LHCN-M2 (cell line): ENCODE measurements at places on chromosomes 1 and 21.

DNA sequence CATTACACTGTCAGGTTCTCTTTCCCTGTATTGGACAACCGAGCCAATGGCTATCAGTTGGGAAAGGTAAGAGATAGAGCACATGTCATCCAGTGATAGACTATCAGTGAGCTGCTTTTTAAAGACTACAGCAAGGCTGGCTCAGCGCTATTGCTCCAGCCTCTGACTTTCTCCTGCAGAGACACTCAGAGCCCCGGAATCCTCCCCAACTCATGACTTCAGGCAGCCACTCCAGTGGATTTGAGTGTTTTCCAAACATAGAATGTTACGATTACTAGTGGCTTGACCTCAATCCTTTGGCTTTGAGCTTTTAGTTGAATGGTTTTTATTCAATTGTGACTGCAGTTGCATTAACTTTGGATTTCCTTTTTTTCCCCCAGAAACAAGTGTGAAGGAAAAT lies 331.9 kb downstream of the DISC1 start:
- no peak for DNase-seq

DNA sequence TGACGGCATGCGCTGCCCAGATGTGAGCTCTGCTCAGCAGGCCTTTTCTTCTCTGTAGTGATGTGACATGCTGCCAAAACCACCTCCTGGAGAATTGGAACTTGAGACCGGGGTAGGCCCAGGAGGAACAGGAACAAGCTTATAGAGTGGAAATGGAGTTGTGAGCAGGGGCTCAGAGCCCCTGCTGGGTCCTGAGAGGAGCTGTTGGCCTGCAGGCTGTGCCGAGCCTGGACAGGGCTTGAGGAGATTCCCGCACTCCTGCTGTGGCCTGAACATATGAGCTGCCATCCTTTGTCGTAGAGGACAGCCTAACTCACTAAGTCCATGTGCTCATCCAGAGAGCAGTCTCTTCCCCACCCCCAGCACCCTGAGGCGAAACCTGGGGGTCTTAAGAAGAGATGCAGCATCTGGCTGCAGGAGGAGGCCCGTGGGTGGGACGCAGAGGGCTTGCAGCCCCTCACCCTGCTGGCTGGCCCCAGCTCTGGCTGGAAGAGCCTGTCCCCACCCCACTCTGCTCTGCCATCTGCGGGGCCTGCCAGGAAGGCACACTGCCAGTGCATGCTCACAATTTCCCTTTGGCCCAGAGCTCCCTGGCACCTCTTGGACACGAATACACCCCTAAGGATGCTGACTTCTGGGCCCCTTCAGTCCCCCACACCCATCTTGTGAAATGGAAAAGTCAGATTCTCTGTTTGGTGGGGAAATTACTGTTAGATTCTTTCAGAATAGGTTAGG lies 42.5 kb downstream of the PTPRF start:
- no peak for DNase-seq

DNA sequence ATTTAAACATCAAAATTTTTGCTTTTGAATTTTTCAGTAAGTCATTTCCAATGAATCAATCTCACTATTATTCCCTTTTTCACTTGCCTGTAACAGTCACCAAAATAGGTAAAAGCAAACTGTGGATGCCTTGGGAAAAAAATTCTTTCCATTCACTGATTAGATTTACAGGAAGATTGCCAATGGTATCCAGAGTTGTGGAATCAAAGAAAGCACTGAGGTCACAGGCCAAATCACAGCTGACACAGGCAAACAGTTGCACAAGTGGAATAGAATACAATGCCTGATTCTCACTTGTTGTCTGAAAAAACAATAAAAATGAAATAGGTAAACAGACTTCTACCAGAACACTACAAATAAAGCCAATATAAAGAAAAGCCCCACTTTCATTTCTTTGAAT lies 48.4 kb downstream of the LTN1 start:
- DNase-seq, result peak; percentile 29

GRCh38 chr1:46718340-46718726 lies 581 bp downstream of the EFCAB14 start:
- no peak for DNase-seq

DNA sequence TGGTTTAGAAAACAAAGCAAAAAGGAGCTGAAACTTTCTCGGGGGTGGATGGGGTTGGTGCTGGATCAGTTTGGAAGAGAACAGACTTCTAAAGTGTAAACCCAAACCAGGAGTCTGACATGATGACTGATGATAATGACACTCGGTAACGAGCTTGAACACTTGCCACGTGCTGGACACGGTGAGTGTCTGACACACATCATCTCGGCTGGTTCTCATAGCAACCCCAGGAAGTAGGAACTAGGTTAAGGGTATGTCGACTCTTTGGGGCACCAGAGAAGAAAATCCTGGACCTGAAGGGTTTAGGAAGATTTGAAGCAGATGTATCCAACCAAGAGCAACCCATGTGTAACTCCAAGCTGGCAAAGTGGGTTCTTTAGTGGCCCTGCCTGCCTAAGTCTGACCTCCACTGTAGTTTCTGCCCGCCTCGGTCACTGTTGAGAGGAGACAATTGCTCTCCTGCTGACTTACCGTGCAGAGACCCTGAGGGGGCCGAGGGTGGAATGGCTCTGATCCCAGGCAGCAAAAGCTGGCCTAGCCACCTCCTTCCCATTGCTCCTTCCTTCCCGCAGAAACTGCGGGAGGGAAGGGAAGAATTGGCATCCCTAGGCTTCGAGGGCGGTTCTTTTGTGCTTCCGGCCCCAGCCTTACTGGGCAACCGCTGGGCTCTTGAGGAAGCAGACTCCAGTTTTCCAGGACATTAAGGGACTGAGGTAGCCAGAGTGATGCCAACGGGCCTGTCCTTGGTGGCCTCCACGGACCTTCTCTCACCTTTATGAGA lies 156.0 kb downstream of the TOMM20 start:
- no peak for DNase-seq

DNA sequence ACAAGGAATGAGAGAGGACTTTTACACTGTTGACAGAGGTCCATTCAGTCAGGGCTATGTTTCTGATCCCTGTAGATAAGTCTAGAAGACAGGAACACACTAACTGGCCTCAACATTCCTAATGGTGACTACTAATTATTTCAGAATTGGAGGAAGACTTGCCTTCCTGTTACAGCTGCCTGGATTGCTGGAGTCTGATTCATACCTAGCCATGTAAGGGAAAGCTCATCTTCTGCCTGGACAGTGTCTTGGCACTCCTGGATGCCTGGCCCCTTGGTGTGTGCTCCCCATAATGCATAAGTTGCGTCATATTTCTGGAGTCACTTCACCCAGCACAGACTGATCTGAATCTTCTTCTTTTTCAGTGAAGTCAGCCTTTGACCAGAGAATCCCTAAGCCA lies 326.0 kb upstream of the RUNX1 start:
- DNase-seq, result peak; percentile 92

- no peak for DNase-seq
These were observed 53.0 kb upstream of the ABCG1 start for GRCh38 chr21:42165901-42166300.

DNA sequence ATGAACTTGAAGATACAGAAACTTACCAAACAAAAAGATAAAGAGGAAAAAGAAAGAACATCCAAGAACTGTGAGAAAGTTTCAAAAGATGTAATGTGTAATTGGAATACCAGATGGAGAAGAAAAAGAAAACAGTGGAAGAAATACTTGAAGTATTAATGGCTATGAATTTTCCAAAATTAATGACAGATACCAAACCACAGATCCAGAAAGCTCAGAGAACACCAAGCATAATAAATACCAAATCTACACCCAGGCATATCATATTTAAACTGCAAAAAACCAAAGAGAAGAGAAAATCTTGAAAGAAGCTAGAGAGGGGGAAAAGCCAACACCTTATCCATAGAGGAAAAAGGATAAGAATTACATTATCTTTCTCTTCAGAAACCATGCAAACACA lies 136.4 kb downstream of the CLIC6 start:
- no peak for DNase-seq

DNA sequence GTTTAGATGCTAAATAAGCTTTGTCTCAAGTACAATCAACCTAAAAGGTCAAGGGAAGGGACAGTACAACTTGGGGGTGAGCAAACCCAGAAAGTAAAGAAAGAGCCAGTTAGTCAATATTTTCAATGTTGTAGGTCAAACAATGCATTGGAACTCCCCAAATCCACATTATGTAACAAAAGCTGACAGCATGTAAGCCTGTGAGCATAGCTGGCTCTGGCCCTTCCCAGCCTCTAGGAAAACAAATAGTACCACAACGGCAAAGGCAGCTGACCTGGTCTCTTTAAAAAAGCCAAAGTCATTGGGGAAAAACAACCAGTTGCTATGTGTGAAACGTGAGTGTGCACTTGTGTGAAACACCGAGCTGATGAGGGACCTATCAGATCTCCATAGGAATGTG lies 3.4 kb downstream of the CBR1 start:
- DNase-seq, result no peak

- no peak for DNase-seq
These were observed 47.8 kb downstream of the CHRM3 start for GRCh38 chr1:239434181-239434580.

GRCh38 chr1:108881369-108881768 lies 4.6 kb downstream of the GPSM2 start:
- DNase-seq, result peak; percentile 59

DNA sequence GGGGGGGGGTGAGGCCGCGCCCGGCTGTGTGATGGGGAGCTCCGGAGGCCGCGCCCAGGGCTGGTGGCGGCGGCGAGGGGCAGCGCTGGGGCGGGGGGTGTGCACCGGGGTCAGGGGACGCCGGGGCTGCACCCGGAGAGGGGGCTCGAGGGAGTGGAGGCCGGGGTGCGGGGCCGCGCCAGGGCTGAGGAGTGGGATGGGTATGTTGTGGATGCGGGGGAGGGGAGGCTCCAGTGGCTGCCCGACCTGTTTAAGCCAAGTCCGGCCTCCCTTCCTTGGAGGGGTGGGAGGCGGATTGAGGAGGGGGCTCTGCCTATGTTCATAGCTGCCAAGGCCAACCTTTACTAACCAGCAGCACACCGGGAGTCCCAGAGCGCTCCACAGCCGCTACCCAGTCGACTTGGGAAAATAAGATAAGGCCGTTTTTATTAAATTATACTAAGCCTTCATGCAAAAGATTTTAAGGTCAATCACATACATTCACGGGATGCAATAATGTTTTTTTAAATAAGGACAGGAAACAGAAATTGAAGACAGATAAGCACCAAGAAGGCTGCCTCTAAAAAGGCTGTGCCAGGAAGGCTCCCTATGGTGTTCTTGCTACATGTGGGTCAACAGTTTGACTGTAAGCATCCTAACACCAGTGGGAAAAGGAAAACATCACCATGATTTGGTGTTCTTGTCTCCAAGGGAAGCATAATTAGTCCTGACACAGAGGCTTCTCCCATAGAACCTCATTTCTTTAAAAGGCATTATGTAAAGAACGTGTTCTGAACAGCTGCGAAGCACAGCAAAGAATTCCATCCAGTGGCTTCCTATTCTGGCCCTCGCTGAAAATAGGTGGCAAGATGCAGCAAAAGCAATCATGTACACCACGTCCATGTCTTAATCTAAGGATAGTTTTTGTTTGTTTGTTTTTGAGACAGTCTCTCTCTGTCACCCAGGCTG lies 626 bp upstream of the HLCS start:
- peak; percentile 23 for DNase-seq

DNA sequence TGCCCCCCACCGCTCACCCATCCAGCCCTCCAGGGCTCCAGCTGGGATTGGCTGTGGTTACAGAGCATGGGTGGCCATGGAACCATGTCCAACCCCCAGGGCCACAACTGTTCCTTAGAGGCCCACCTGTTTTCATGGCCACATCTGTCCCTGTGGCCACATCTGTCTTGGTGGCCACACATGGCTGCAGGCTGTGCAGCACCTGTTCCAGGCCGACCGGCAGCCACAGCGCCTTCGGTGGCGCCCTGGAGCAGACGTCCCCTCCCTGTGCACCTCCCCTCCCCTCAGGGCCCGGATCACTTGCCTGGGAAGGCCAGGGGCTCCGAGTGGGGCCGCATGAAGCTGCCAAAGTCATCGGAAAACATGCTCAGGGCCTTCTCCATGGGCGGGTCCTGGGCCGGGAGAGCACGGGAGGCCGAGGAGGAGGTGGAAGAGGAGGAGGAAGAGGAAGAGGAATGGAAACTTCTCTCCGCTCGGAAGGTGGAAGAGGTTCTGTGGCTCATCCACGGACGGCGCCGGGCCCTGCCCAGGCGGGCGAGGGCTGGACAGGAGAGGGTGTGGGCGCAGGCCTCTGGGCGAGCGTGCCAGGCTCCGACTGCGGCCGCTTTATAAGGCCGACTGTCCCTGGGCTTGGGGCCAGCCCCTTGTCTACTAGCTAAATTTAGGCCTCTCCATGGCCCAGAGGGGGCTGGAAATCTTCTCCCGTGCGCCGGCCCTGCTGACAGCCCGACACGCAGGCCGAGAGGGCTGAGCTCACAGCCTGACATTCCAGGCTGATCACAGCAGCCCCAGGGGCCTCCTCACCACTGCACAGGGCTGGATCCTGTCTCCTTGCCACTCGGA lies at the start of gene HSPB7:
Gene HSPB7 (minus strand): TSS at position 583 of the 843 bp plus-strand sequence. CDS start 80 bp downstream, at position 503.
- DNase-seq, result peak; percentile 67

DNA sequence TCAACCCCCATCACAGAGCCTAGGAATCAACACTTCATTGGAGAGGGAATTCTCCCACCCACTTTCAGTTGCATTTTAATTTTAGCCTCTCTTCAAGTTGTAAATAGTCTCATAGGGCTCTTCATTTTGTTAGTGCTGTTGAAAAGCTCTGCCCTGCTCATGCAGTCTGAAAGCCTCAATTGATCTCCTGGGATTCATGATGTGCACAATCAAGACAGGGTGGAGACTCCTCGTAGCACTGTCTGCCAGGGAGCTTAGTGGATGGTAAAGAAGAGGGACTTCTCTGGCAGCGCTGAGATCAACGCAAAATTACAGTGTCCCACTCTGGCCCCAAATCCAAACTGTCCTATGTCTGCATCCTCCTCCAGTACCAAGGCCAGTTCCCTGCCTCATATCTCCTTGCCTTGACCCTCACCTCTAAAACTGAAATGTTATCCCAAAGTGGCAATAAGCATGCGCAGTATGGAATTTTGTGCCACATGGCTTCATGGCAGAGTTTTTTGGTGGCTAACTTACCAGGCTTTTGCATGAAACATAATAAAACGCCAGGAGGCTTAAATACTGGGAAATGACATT lies 282.2 kb downstream of the CACNA1E start:
- no peak for DNase-seq

- DNase-seq, result no peak
These were observed 3.7 kb upstream of the IGSF3 start for GRCh38 chr1:116671072-116671760.

DNA sequence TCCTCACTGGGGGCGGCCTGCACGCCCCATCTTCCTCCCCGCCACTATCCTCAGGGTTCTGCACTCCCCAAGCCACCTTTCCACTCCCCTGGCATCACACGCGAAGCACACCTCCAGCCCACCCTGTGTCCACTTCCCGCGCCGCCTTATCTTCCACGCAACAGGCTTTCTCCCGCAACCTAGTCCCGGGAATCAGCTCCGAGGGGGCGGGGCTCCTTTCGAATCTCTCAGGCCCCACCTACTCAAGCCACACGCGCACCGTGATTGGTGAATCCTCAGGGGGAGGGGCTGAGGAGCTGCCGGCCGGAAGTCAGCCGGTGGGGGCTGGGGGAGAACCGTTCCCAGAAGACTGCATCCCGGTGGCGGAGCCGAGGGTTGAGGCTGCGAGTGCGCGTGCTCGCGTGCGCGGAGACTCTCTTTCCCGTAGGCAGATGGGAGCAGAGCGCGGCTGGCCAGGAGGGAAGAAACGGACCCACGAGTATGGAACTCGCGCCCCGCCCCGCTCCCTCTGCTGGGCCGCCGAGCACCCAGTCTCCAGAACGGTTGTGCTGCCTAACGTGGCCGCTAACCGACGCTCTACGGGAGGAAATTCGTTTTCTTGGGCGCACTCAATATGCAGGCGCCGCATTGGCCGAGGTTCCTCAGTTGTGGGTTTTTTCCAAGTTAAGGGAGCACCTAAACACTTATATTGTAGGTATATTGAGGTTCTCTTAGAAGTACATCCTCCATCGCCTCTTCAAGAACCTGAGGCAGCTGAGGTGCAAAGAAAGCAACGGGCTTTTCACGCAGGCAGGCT lies at the start of gene PSRC1:
Gene PSRC1 (minus strand): TSS at position 194 of the 796 bp plus-strand sequence.
- peak; percentile 96 for DNase-seq
